CD4-positive, alpha-beta T cell treated with Interleukin-4 for 4 hours (primary cell): ENCODE measurements at places on chromosomes 6 and 20.

GRCh38 chr20:21027569-21027968 lies 78.6 kb downstream of the LINC00237 start:
- no peak for DNase-seq

DNA sequence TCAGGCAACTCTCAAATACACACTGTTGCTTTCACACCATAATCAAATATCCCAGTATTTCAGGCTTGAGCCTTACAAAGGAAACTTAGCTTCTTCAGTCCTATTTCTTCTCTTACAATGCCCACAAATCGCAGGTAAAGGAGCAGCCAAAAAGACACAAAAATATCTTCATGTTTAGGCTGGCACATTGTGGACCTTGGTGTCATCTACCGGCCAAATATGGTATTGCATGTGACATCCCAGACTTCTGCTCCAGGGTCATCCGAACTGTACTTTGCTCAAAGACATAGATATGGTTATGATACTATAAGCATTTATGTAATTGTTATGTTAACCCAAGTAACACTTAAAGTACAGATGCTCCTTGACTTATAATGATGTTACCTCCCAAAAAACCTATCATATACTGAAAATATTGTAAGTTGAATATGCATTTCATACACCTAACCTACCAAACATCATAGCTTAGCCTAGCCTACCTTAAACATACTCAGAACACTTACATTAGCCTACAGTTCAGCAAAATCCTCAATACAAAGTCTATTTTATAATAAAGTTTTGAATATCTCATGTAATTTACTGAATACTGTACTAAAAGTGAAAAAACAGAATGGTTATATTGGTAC lies 4.6 kb downstream of the OR2H2 start:
- peak; percentile 69 for DNase-seq

GRCh38 chr6:158023597-158023939 lies 41.9 kb downstream of the SYNJ2 start:
- DNase-seq = no peak

DNA sequence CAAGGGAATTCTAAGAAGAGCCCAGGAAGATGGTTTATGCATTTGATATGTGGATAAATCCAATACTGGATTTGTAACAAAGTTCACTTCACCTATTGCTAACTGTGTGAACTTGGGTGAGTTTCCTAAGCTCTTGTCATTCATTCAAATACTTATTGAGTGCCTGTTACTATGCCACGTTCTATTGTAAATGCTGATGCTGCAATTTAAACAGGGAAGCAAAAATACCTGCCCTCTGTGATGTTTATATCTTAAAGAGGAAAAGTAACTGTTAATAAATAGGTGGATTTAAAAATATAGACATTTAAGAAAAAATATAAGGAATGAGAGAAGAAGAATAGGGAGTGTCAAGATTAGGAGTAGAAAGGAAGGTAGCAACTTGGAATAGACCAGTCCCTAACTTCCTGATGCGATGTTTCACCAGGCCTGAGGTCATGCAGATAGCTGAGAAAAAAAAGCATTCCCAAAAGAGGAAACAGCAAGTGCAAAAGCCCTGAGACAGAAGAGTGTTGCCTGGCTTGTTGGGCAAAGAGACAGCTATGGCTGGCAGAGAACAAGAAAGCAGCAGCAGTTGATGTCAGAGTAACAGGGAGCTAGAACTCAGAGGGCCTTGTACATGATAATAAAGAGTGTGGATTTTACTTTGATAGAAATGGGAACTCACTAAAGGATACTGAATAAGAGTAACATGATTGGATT lies 54.3 kb upstream of the TCF21 start:
- no peak for DNase-seq

- DNase-seq = no peak
These were observed 78.2 kb upstream of the PTPRK start for GRCh38 chr6:128598571-128598970.

GRCh38 chr6:26383624-26384417 lies 913 bp downstream of the BTN2A2 start:
- DNase-seq = no peak

GRCh38 chr6:163900570-163900969 lies 486.1 kb downstream of the QKI start:
- no peak for DNase-seq

DNA sequence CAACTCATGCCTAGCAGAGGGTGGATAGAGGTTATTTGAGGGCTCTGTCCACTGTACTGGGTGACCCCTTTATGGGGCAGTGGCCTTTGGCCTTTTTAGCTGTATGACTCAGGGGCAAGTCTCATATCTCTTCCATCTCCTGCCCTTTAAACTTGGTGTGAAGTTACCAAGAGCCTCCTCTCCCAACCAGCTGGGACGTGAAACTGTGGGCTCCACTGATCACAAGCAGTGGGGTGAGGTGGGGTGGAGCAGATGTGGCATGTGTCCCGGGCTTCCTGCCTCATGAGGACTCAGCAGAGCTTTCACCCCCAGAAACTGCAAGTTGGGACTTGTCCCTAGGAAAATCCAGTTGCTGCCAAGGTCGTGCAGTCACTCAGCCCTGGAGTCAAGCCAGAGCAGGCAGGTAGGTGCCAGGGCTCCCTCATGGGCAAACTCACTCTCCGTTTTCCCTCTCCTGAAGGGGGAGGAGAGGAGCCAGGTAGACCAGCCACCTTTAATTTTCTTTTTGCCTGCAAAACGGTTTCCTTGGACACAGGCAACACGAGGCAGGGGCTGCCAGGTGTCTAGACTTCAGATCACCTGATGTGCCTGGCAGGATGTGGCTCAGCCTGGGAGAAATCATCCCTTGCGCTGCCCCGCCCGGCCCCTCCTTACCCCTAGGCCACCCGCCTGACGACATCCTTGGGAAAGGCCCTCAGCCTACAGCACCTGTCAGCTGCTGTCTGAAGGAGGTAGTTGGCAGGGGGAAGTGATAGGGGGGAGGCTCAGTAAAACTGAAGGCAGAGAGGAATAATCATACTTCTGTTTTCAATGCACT lies 4.0 kb downstream of the CDKN1A start:
- DNase-seq = peak; percentile 82

DNA sequence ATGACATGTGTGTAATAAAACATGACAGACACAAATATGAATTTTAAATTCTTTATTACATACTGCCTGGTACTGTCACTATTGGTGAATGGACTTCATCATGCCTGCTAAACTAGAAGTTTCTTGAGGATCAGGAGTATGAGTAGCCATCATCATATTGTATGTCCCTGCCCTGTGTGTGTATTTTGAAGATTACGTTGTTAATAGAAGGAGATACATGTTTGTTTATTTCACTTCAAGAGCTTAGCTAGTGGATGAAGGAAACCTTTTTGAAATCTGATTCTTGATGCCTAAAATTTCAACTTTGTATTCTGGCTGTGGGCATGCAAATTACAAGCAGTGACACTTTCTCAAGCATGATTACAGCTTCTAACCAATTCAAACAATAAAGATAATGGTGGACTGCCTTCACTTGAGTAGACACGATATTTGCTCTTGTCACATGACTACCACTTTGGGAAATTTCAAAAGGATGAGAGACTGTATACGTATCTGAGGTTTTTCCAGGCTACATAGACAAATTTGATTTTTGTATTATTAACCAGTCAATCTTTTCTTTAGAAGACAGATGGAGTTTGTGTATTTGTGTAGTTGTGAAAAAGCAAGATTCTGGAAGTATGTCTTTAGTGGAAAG lies 3.5 kb downstream of the TBPL1 start:
- no peak for DNase-seq

DNA sequence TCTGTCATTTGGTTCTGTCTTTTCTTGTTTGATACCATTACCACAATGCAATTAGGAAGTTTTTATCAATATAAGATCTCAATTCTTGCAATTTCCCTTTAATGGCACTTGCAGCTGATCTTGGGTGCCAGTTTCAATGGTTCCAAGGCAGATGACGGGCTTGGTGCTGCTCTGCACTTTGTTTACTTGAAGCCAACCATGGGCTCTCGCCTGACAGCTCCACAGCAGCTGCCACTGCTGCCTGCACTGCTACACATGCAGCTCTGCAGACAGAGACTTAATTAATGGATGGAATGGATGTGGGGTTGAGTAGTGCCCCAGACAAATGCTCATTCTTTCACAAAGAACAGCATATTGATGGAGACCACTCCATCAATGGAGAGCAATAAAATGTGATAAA lies 1024.3 kb upstream of the EPHA7 start:
- DNase-seq = no peak

- peak; percentile 74 for DNase-seq
These were observed 65.0 kb upstream of the EEF1A1 start for GRCh38 chr6:73585566-73586415.

DNA sequence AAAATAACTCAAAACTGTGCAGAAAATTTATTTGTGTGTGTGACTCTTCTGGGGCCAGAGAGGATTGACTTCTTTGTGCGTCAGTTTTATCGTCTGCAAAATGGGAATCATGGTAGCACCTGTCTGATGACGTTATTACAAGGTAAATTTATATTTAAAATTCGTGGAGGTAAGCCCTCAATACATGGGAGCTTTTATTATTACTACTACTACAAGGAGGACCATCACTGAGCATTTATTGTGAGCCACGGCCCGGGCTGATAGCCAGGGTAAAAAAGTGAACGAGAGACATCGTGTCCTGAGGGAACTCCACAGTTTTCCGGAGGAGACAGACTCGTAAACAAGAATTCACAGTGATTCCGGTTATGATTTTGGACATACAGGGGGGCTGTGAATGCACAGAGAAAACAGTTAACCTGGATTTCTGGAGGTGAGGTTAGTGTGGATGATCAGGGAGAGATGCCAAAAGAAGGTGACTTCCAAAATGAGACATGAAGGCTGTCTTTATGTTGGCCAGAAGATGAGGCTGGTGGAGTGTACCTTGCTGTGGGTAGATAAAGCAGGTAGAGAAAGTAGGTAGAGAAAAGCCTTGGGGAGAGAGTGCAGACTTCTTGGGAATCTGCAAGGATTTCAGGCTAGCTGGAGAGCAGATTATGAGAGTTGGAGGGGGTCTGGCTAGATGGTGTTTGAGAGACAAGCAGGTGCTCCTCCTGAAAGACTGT lies 10.6 kb upstream of the SERINC3 start:
- DNase-seq = no peak

DNA sequence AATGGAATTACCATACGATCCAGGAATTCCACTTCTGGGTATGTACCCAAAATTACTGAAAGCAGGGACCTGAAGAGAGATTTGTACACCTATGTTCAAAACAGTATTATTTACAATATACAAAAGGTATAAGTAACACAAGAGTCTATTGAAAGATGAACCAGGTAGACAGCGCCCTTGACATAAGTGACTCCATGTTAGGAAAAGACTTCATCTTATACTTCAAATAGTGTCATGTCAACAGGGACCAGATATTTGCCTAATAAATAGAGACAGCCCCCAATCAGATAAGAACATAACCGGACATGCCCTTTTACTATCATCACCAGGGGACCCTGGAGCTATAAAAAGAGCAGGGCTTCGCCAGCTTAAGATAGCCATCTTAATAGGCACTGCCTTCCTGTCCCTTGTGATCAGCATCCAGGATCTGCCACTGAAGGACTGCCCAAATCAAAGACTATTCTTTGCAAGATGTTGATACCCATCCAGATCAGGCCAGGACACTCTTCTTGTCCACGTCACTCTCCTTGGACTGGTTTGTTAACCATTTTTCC lies 309.0 kb upstream of the SULF2 start:
- DNase-seq = no peak

GRCh38 chr6:45445364-45445748 lies 67.6 kb upstream of the SUPT3H start:
- DNase-seq = no peak

- no peak for DNase-seq
These were observed 636.7 kb downstream of the RFPL4B start for GRCh38 chr6:112983713-112984261.

GRCh38 chr6:161029195-161029809 lies 37.7 kb downstream of the MAP3K4 start:
- no peak for DNase-seq

- DNase-seq = no peak
These were observed 41.6 kb upstream of the DUSP22 start for GRCh38 chr6:250676-251075.

DNA sequence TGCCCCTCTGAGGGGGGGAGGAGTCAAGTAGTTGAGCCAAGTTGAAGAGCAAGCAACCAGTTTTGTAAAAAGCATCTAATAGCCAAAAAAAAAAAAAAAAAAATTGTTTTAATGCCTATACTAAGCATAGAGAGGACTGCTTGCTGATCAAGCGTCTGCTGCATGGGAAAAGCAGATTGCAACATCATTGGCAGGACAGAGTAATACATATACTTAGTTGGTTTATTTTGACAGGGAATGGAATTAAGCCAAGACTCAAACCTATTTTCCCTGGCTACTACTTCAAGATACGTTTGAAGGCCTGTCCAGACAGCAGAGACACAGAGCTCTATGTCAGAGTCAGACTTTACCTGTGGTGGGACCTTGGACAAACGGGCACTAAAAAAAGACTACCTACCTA lies 120.5 kb downstream of the RTN4IP1 start:
- no peak for DNase-seq

DNA sequence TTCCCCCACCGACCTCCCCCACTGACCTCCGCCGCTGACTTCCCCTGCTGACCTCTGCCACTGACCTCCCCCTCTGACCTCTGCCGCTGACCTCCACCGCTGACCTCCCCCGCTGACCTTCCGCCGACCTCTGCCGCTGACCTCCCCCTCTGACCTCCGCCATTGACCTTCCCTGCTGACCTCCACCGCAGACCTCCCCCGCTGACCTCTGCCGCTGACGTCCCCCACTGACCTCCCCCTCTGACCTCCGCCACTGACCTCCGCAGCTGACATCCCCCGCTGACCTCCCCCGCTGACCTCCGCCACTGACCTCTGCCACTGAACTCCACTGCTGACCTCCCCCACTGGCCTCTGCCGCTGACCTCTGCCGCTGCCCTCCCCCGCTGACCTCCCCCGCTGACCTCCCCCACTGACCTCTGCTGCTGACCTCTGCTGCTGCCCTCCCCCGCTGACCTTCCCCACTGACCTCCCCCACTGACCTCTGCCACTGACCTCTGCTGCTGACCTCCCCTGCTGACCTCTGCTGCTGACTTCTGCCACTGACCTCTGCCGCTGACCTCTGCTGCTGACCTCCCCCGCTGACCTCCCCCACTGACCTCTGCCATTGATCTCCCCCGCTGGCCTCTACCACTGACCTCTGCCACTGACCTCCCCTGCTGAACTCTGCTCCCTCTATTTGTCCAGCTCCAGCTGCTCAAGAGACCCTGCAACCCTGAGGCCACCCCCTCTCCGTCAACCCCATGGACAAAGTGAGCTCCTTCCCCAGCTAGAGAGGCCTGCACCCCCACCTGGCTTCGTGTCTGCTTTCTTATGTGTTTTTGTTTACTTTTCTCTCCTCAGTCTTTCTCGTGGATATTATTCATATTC lies 91.4 kb upstream of the AFDN start:
- no peak for DNase-seq

GRCh38 chr20:56552911-56553629 lies 20.0 kb downstream of the FAM209B start:
- no peak for DNase-seq
